Spleen (tissue), 13 donors: ENCODE measurements at places on chromosomes 13 and 19. TPM values are rescaled to one million over a fixed set of nuclear protein-coding genes. Genes with fewer than 3 reads are reported as not detected.

Gene HOMER3
- 279 TPM for polyA plus RNA-seq

Gene MPND
- 24.0 TPM for polyA plus RNA-seq

Gene CEACAM6
- 0.45 TPM for polyA plus RNA-seq

Gene CERS1
- not detected for polyA plus RNA-seq

Gene FBN3
- polyA plus RNA-seq, result not detected

Gene KCTD12
- polyA plus RNA-seq, result 22.0 TPM

Gene CASP14
- polyA plus RNA-seq, result not detected

DNA sequence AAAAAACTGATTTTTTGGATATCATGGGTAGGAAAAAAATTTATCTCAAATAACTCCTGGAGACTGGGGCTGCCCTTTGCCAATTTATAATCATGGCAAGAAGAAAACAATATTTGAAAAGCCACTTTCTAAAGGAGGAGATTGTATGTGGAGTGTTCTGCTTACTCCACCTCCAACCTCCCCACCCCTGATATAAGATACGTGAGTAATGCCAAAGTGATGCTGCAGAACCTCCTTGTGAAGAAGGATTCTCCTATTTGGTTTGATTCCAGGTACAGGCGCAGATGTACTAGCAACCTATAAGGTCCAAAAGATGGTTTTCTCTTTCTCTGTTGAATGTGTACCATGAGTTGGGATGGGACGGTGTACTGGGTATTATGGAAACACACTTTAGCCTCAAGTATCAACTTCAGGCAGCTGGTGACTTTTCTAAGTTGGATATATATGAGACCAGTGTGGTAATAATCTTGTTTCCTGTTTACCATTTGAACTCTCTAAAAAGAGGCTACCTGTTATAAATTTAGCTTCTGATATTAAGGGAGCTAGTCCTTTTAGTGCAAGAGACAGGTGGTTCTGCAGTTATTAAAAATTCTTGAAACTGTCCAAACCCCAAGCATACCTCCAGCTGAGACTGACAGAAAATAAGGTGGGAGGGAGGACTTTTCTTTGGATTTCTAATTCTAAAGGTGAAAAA lies 724.0 kb upstream of the MIR17HG start:
- no peak overlapping the region for H3K4me3 ChIP-seq
- no peaks in the 10 kb centered on the region for H3K36me3 ChIP-seq
- no peak for DNase-seq
- no peaks in the 10 kb centered on the region for H3K4me1 ChIP-seq

DNA sequence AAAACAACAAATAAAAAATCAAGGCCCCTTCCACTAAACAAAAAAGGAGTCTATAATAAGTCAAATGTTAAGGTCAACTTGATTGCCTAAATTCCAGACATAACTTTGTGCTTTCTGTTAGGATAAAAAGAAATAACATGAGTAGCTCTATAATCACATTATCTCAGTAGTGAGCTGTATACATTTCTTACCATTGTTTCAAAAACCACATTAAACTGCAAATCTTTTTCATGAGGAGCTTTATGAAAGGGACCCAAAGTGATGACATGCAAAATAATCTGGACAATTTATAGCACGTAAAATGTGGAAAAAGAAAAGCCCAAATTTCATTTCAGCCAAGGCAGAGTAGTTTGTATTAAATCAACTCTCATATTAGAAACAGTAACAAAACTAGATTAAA lies 269.2 kb downstream of the KLF12 start:
- no peak for DNase-seq
- no peaks in the 10 kb centered on the region for H3K36me3 ChIP-seq
- no peak overlapping the region for H3K4me3 ChIP-seq
- peaks cover 21% of the 10 kb centered on the region for H3K4me1 ChIP-seq
- H3K27ac ChIP-seq, result no peak overlapping the region
